ENCODE measurements at places on chromosomes 6 and 20.

DNA sequence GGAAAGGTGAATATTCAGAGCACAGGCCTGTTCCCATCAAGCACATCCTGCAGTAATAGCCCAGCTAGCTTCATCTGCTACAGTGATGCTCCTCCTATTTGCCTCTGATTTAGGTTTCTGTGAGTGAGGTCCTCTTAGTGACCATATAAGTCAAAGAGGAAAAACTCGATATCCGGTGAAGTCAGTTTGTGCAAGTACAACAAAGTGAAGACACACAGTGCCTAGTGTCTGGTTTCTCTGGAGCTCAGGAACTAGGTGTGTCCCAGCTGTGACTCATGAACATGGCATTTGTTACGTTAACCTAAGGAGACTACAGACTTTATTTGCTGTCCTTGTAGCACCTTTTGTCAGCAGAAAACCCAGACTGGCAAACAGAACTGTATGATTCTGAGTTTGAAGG, 33.9 kb downstream of the EDN1 start:
- no peak for DNase-seq

DNA sequence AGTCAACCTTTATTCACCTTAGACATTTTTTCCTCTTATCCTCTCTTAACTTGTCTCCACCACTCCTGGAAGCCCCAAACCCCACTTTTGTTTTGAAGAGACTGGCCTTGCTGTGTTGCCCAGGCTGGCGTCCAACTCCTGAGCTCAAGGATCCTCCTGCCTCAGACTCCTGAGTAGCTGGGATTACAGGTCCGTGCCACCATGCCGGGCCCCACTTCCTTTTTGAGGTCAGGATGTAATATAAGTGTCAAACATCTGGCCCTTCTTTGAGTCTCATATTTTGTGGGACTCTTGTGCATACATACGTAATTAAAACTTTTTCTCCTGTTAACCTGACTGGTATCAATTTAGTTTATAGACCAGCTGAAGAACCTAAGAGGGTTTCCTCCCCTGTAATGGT, 1.4 kb upstream of the CDK19 start:
- DNase-seq: no peak

DNA sequence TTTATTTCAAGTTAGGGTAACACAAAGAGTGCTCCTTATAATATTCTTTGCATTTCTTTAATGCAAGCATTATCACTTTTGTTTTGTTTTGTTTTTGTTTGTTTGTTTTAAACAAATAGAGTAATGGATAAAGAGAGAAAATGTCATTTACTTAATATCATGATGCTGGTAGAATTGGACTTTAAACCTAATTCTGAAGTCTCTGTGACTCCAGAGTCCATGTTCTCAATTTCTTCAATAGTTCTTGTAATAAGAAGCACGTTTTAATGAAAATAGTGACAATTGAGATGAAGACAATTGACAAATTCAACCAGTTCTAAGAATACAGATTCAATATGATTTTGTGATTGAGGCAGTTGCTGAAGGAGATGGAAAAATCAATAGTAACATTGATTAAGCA, 30.3 kb upstream of the MANEA start:
- no peak for DNase-seq

GRCh38 chr6:168380956-168381605, 59.9 kb upstream of the SMOC2 start:
- DNase-seq: no peak

GRCh38 chr20:62352402-62353288, 14.5 kb downstream of the LAMA5 start:
- DNase-seq: no peak

GRCh38 chr6:28105245-28105639, 19.2 kb upstream of the ZSCAN16 start:
- DNase-seq: no peak

- DNase-seq: no peak
Measured at GRCh38 chr6:104050455-104050854, 809.3 kb downstream of the HACE1 start.

DNA sequence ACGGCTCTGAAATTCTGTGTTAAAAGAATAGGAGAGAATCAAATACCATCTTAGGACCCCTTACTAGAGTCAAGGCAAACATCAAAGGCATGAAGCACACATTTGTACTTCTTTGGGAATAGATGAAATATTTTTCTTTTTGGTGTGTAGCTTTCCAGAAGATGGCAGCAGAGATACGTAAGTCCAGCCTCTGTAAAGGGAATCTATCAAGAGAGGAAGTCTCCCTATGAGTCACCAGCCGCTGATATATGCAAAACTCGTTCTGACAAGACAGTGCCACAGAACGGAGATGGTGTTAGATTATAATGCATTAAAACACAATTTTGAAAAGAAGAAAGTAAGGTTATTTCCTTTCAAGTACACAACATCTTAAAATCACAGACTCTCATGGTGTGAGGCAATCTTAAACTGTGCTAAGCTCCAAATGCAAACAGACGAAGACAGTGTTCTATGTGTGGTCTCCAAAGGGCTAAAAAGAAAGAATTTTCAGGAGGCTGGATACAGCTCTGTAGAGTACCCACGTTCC, 120.0 kb upstream of the AGPAT4 start:
- peak; percentile 46 for DNase-seq

DNA sequence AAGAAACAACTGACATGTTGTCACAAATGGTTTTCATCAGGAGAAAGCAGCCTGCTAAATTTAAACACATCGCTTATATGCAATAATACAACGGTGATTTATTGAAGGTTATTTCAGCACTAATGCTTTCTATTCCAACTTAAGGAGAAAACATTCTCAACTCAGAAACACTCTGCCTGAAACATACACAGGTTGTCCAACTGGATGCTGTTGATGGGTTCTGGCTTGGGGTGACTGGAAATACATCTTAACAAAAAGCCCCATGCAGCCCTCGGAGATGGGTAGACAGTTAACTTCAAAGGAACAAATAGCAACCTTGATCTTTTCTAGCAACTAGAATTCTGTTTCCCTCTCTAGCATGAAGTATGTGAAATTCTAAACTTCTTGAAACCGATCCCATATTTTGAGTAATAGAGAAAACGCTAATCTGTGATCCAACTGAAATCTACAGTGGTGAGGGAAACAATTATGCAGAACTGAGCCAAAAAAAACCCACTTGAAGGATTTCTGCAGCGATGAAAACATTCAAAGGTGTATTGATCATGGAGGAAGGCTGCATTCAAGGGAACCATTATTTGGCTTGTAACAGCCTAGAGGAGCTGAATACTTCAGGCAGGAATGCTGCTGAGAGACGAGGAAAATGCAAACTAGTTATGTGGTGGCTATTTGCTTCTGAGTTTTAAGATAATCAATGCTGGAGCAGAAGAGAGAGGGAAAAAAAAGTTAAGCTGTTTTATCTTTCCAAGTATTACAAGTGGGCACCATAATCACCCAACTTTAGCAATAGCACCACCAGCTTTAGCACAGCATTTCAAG, 6.9 kb downstream of the ZMYND8 start:
- no peak for DNase-seq

GRCh38 chr20:64149141-64149540, 15.1 kb upstream of the MYT1 start:
- DNase-seq: no peak

GRCh38 chr20:57622579-57623381, 2.6 kb upstream of the ZBP1 start:
- peak; percentile 32 for DNase-seq

GRCh38 chr6:1767481-1768246, 157.9 kb downstream of the FOXC1 start:
- no peak for DNase-seq

DNA sequence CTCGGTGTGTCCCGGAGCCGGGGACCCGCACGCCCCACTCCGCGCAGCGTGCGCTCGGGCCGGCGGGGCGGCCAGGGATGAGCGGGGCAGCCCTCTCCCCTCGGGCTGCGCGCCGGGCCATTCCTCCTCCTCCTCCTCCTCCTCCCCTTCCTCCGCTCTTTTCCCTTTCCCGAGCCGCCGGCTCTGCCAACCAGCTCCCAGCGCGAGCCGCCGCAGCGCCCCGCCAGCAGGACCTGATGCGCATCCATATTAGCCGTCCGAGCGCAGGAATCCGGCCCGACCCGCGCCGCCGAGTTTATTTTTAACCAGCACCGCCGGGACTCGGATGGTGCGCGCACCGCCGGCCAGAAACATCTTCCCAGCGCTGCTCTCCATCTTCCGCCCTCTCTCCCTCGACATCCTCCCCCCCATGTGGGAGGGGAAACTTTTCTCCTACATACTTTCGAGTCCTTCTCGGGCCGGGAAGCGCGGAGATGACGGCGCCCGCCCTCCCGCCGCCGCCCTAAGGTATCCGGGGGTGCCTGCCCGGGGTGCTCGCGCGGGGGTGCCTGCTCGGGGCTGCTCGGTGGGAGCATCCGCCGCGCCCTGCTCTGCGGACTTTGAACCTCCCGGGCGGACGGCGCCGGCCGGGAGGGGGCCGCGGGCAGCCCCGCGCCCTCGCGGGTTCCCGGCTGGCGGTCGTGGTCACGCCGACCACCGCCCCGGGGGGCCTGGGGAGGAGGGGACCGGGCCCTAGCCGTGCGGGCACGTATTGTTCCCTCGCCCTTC, 619 bp downstream of the RREB1 start:
- no peak for DNase-seq

- no peak for DNase-seq
Measured at GRCh38 chr20:24530131-24530680, 60.8 kb downstream of the SYNDIG1 start.

DNA sequence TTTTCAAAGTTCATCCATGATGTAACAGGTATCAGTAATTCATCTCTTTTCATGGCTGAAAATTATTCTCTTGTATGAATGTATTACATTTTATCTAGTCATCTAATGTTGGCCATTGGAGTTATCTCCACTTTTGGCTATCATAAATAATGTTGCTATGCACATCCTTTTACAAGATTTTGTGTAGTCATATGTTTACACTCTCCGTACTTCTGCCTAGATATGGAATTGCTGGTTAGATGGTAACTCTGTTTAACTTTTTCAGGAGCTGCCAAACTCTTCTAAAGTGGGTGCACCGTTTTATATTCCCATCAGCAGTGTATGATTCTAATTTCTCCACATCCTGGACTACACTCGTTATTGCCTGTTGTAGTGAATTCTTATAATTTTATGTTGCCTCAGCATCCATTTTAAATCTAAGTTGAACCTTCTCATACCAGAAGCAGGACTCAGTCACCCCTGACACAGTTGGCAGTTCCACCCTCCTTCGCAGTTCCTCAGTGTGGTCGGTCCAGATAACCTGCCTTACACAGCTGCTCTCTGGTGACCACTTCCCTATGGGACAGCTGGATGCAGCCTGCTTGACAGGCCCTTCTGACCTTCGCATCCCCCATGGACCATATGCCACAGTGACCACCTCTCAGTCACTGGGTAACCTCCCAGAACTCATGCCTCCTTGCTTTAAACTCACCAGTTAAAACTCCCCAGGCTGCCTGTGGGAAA, 33.9 kb downstream of the KIZ start:
- no peak for DNase-seq

- DNase-seq: no peak
Measured at GRCh38 chr6:27592481-27593199, 119.7 kb upstream of the ZNF184 start.

GRCh38 chr6:155341130-155341828, 27.0 kb upstream of the TFB1M start:
- DNase-seq: no peak

All from stimulated activated CD8-positive, alpha-beta memory T cell treated with anti-CD3 and anti-CD28 coated beads, Interleukin-15, amount 100 ng/mL, for 4 hours (primary cell).